ENCODE measurements at places on chromosomes 7 and 10.

DNA sequence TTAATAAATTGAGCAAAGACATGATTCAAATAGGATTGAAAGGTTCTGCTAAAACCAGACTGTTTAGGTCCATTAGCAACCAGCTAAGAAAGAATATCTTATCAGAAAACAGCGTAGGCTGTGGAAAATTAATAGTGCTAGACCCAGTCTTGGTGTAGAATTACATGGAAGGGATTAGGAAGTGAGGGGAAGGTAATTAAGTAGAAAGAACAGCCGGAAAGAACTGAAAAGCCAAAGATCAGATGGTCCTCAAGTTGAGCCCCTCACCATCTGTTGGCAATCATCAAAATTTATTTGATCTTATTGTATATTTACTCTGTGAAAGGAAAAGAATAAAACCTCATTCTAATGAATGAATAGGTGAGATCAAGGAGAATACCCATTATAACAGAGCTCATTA is 50.1 kb downstream of the COL1A2 start:
- no peak for DNase-seq

GRCh38 chr10:30357806-30358205 is 8.7 kb upstream of the MTPAP start:
- DNase-seq: no peak

- no peak for DNase-seq
Measured at GRCh38 chr7:46321556-46322205, 400.6 kb upstream of the IGFBP3 start.

- DNase-seq: no peak
Measured at GRCh38 chr10:43206391-43207235, 60.3 kb downstream of the RASGEF1A start.

- no peak for DNase-seq
Measured at GRCh38 chr10:112653851-112654250, 206.8 kb downstream of the VTI1A start.

- no peak for DNase-seq
Measured at GRCh38 chr7:1861799-1862458, 191.9 kb downstream of the ELFN1 start.

DNA sequence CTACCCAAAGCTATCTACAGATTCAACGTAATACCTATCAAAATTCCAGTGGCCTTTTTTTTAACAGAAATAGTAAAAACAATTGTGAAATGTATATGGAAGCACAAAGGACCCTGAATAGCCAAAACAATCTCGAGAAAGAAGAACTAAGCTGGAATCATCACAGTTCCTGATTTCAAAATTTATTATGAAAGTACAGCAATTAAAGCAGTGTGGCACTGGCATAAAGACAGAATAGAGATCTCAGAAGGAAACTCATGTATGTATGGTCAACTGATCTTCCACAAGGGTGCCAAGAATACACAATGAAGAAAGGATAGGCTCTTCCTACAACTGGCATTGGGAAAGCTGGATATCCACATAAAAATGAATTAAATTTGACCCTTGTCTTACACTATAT is 23.2 kb downstream of the PNLIPRP3 start:
- DNase-seq: no peak

DNA sequence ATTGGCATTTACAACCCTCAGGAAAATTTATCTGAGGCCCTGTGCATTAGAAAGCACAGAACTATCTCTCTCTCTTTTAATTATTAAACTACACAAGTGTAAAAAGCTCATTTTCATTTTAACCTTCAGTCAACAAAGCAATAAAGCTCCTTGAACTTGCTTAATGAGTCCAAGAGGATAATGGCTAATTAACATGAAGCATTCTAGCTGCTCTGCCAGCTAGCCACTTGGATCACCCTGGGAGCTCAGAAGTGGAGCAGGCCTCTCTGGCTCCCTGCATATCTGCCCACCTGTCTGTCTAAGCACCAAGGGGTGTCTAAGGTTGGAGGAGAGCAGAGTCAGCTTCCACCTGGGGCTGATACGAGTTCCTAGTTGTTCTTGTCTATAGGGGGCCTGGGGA is 56.0 kb upstream of the SLC35G1 start:
- no peak for DNase-seq

DNA sequence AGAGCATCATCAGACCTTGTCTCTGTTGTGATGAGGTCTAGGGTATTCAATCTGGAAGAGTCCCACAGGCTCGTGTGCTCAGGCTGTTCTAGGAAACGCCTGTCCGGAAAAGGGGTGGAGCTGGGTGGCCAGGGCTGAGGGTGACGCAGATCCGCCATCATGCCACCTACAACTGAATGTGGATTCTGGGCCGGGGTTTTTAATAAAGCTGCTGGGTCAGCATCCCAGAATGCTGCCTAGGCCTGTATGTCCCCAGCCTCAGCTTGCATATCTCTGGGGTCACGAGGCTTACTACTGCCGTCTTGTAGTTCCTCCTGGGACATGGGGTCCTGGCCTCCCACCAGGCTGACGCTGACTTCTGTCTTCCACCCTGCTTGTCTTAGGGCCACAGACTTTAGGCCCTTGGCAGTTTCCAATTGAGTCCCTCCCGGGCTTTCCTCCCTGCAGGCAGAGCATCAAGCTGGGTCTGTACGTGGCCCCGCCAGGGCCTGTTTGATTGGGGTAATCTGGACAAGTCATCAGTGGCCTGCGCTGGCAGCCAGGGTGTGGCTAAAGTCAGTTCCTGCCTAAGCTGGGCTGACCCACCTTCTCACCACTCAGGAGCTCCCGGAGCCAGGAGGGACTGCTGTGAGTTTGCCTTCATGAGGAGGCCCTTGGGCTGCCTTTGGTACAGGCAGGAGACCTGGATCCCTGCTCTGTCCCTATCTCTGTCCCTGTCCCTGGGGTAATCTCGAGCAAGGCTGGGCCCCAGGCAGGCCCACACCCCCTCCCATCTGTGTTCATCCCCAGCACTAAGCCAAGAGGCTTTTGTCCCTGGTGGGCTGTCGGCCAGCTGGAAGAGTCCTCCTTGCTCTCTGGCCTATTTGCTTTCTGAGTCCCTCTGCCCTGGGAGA is 79.9 kb downstream of the ZMIZ1 start:
- peak; percentile 32 for DNase-seq

- no peak for DNase-seq
Measured at GRCh38 chr7:78783179-78783962, 670.1 kb downstream of the MAGI2 start.

GRCh38 chr10:120217736-120218135 is 239.3 kb upstream of the PLPP4 start:
- no peak for DNase-seq

- no peak for DNase-seq
Measured at GRCh38 chr10:55629793-55630490, 731.1 kb downstream of the ZWINT start.

DNA sequence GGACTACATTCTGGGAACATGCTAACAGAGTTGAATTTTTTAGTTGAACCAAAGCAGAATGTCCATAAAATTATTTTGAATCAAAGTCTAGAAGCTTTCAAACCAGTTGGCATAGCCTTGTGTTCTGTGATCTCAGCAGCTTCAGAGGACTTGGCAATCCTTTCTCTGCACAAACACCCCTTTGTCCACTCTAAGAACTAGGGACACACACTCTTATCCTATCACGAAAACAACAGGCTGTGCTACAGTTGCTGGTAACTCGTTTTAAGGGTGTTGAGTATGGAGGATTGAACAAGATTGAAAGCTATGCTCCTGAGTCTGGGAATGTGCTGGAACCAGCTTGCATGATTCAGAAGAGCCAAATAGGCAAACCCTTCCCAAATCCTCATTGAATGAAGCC is 76.4 kb upstream of the PRSS58 start:
- DNase-seq: no peak

GRCh38 chr7:93117327-93117726 is 452 bp downstream of the SAMD9 start:
- DNase-seq: no peak

DNA sequence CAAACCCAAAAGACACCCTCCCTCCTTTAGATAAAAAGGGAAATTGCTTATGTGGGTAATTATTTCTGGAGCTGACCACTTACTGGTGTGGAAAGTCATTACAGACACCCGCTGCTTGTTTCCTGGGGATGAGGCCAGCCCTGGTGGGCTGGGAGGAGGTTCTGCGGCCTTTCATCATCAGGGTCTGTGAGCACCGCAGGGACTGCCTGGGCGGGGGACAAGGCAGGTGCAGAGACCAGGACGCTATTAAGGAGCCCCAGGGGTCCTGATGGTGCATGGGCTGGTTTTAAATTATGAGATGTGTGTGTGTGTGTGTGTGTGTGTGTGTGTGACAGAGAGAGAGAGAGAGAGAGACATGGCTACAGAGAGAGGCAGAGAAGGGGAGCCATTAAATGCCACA is 171.2 kb downstream of the DNAJB6 start:
- no peak for DNase-seq
